ENCODE measurements at places on chromosomes 2 and 18.
A peak's percentile ranks its signal among the peaks of the same experiment; 100 is the strongest.

- no peak for DNase-seq
Observed at GRCh38 chr18:62788111-62788510, 72.8 kb downstream of the PHLPP1 start.

- DNase-seq, result peak; percentile 95
Observed at GRCh38 chr18:9474108-9474982, 968 bp upstream of the RALBP1 start.

DNA sequence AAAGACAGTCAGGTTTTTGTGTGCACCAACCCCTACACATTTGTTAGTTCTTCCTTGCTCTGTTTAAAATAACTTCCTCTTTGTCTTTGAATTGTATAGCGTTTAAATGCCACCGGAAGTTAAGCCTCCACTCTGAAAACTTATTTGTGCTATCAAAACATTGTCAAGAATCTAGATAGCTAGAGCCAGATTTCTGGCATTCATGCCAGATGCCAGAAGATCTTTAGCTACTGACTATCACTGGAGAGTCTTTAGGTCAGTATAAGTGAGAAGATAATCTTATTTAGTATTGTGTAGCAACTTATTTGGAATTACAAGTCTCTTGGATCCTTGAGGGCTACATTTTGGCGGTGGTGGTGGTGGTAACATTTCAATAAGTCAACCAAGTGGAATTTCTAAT lies 63.4 kb upstream of the ADAM23 start:
- DNase-seq, result no peak

DNA sequence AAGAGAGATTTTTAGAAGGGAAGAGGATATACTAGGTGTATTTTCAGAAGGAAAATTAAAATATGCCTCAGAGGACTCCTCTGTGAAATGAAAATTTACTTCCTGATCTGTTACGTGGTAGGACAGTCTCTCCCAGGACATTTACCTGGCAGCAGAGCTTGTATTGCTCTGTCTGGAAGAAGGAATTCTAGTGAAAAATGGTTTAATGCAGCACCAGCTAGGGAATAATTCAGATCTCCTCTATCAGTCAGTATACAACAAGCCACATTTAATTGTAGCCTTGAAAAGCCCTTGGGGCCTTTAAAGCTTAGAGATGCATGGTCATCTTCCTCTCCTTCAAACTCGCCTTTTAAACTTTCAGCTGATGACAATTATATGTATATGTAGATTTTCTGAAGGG lies 49.6 kb downstream of the PIK3C3 start:
- no peak for DNase-seq

GRCh38 chr2:51153236-51153635 lies 121.3 kb upstream of the NRXN1 start:
- no peak for DNase-seq

- no peak for DNase-seq
Observed at GRCh38 chr2:71151620-71152019, 21.2 kb downstream of the MPHOSPH10 start.

GRCh38 chr2:112588611-112589045 lies 4.2 kb downstream of the CHCHD5 start:
- no peak for DNase-seq

GRCh38 chr18:3234457-3234856 lies 13.1 kb upstream of the MYL12A start:
- no peak for DNase-seq

- no peak for DNase-seq
Observed at GRCh38 chr2:57181315-57182038, 865.1 kb upstream of the VRK2 start.

DNA sequence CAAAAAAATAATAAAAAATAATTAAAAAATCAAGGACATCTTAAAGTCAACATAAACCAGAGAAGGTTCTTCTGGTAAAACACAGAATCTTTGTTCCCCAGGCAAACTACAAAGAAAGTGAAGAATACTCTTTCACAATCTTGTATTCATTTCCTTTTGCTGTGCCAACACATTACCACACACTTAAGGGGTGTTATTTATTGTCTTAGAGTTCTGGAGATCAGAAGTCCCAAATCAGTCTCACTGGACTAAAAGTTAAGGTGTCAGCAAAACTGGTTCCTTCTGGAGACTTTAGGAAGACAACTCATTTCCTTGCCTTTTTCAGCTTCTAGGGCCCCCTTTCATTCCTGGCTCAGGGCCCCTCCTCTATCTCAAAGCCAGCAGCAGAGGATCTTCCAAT lies 12.2 kb upstream of the CAB39 start:
- no peak for DNase-seq

DNA sequence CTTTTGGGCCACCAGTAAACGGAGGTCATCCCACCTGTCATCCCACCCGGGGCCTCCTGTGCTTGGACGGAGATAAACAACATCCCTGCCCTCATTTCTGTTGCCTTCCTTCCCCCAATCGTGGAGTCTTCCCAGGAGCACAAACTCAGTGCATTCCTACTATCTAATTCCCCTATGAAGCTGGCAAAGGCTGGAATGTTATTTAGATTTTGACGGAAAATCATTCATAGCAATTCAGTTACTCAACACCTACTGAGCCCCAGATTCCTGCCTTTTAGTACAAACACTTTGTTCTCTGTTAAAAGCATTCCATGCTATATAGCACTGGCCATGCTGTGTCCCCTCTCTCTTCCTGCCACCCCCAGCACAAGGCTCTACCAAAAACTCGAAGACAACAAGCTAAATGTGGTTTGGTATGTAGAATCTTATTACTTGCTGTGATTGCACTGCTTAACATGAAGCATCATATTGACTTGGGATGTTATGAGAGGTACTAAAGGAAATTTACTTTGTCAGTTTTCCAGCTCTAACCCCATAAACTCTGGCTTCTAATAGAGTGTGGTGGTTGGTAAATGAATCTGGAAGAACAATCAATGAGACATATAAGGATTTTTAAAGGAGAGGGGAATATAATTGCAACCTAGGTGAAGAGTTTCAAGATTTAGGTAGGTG lies 32.3 kb upstream of the IMPA2 start:
- no peak for DNase-seq

- DNase-seq, result no peak
Observed at GRCh38 chr2:98376996-98377395, 30.7 kb downstream of the CNGA3 start.

GRCh38 chr2:163417596-163418337 lies 318.0 kb downstream of the FIGN start:
- DNase-seq, result no peak

GRCh38 chr18:50748243-50749229 lies 71.3 kb downstream of the MRO start:
- DNase-seq, result peak; percentile 27

DNA sequence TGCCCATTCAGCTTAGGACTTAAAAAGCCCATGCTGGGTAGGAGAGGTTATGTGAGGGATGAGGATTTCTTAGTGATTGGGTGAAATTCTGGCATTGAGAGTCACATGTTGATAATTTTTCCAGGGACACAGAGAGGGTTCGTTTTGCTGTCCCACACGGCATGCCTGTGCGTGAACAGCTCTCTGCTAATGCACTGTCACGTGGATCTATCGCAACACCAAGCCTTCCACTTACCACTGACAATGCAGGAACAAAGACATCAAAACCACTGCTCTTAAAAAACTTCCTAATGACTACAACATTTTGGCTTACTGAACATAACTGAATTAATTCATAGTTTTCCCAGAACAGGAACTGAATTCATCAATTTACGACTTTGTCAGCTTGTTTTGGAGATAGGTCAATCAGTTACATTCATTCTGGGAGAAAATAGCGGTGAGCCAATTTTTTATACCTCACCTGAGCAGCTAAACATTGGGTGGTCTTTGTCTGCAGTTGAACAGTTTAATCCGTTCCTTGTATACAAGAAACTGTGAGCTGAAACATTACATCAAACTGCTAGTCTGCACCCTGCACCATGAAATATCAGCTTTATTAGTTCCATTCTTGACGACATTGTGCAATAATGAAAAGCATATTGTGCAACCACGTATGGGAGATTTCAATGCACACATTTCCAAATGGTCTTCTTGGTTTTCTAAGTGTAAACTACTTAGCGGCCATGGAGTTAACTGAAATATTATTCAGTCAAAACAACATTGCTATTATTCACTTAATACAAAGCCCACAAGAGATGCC lies 127.1 kb downstream of the LPIN1 start:
- DNase-seq, result no peak

- no peak for DNase-seq
Observed at GRCh38 chr2:101052147-101052546, 50.1 kb downstream of the RPL31 start.
